ENCODE measurements at places on chromosomes 11 and 22.

DNA sequence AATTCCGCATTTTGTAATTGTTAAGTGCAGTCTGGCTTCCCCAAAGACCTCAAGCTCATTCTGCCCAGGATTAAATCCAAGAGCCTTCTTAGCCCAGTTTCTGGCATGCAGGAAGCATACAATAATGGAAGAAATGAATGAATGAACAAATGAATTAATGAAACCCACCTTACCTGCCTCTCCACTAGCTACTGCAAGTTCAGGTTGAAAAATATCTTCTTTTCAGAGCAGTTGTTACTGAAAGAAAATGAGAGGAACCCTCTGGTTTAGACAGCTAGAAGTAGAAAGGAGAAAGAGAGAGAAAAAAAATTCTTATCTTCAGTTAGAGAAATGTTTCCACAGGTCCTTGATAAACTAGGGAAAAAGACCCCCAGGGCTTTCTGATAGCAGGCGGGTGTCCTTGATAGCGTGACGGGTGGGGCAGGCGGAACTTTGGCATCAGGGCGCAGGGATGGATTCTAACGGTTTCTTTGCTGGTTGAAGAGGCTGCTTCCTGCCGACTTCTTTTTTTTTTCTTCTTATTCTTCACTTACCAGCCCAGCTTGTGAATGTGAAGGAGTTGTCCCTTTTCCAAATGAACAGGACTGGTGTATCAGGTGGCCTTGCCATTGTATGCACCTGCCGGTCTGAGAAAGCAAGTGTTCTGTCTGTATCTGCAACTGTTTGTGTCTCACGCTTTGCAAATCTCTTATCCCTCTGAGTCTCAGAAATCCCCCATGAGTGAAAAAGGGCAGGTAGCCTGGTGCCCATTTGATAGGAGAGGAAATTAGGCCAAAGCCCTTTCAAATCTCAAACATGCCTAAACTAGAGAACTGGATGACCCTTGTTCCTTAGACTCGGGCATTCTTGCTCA, 10.0 kb downstream of the LMO2 start:
- DNase-seq: no peak

DNA sequence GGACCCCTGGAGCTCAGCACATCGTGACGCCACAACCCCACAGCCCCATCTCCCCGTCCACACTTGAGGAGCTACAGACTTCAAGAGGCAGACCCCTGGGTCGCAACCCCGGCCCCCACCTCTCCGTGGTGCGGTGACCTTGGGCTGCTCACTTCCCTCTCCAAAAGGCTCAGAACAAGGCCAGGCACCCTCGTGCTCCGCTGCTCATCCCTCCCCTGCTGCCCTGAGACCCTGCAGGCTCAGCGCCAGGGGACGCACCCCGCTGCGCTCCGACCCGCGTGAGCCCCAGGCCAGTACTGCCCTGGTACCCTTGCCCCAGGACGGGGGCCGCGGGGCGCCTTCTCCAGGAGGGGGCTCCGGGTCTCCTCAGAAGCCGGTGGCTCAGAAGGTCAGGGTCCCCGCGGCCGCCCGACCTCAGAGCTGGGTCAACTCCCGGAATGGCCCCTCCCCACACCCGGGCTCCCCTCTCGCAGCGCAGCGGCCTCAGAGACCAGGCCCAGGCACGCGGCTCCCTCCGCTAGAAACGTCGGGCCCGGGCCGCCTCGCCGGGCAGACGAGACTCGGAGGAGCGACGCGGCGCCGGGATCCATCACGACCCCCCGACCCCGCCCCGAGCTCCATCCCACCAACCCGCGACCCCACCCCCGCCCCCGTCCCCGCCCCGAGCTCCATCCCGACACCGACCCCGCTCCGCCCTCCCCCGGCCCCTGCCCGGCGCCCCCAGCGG, 563 bp downstream of the GATD1 start:
- DNase-seq: no peak

DNA sequence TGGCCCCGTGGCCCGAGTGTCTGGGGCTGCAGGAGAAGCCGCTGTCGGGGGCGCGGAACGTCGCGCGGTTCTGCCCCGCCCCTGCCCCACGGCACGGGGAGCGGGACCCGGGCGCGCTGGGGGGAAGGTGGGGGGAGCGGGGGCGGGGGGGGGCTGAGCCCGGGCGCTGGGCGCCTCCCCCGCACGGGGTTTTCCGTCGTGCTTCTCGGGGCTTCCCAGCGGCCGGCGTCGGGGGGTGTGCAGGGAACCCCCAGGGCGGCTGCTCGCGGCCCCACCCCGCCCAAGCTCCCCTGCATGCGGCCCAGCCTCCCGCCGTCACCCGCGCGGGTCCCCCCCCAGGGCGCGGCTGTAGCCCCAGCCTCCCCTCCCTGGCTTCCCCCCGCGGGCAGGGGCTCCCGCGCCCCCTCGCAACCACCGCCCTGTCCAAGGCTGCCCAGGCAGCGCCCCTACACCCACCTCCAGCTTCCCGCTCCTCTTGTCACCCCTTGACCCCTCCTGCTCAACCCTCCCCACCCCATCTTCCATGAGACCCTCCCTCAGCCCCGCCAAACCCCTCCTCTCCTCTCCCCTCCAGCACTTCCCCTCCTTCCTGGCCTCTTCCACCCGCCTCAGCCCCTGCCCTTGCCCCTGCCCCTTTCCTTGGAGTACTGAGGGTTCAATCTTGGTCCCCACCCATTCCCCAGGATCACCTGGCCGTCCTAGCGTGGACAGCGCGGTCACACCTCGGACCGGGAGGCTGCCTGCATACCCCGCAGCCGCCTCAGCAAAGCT, 1.7 kb downstream of the IL17REL start:
- DNase-seq: no peak

DNA sequence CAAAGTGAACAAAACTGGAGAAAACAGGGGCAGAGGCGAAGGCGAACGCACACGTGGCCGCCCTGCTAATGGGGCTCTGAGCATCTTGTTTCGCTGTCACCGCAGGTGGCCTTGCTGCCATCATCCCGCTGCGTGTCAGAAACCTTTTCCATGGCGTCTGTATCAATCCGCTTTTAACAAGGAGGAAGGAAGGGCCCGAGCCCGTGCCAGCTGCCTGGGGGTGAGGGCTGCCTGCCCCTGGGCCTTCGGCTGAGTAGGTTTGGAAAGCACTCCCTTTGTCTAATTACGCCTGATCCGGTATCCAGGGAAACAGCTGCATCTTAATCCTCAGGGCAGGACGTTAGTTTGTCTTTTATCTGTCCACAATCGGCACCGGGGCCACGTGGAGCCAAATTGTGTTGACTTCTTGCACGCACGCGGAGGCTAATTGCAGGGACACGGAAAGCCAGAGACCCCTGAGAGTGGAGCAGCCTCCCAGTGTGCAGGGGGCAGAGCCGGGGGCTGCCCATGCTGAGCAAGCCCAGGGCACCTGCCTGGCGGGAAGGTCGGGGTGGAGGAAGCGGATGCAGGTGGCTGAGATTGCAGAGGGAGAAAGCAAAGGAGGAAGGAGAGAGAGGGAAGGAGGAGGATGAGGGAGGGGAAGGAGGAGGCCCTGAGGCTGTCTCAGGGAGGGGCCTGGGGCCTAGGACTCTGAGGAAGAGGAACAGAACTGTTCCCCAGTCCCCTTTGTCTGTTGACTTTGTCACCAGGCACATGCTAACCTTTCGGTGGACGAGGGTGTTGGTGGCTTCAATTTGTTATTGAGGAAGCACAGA, 19.2 kb upstream of the TH start:
- DNase-seq: no peak

DNA sequence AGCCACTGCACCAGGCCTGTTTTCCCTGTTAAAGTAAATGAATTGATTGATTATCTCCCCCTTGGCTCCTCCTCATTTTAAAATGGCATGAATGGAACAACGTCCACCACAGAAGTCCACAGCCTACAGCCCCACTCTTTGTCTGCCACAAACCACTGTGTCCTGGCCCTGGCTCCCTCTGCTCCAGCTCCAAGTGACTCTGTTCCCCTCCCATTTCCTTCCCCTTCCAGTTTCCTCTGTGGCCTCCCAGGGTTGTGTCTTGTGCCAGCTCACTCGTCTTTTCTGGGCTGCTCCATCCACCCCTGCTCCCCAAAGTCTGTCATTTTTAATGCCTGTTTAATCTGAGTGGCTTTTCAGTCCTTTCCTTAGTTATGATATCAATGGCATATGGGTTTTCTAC, 52.4 kb upstream of the CD5 start:
- DNase-seq: no peak

DNA sequence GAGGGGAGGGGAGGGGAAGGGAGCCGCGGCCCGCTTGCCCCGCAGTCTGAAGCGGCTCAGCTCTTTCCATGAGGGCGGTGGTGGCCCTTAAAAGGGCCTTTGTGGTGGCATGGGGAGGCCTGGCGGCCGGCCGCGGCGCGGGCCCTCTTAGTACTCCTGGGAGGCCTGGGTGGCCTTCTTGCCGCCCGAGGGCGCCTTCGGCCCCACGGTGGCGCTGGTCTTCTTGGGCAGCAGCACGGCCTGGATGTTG, 6.9 kb downstream of the DPAGT1 start:
- DNase-seq: no peak

DNA sequence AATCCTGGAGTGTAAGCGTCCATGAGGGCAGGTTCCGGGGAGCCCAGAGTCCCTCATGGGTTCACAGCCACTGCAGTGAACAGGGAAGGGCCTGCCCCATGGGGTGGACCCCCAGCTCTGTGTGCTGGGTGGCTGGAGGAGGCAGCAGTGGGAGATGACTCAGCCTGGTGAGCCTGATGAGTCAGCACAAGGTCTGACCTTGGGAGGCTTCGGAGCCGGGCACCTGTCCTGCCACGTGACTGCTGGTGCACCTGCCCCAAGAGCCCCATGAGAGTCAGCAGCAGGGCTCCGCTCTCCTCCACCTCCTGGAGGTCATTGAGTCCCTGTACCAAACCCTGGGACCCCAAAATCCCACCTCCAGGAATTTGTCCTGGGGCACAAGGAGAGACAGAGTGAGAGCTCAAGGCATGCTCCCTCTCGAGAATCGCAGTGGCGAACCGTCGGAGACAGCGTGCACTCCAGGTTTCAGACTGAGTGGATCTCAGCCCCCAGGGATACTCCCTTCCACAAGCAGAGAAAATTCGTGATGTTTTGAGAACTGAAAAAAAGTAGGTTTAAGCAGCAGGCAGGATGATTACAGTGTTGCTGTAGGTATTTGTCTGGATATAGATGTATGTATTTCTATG, 1221.7 kb downstream of the BRD1 start:
- DNase-seq: no peak

GRCh38 chr11:121904148-121904547, 211.9 kb downstream of the BLID start:
- no peak for DNase-seq

GRCh38 chr11:123406441-123407129, 23.5 kb upstream of the GRAMD1B start:
- DNase-seq: no peak

- DNase-seq: no peak
Observed at GRCh38 chr11:4059424-4059823, 35.2 kb upstream of the RRM1 start.

GRCh38 chr11:31804312-31805036, 6.6 kb downstream of the PAX6 start:
- DNase-seq: no peak

DNA sequence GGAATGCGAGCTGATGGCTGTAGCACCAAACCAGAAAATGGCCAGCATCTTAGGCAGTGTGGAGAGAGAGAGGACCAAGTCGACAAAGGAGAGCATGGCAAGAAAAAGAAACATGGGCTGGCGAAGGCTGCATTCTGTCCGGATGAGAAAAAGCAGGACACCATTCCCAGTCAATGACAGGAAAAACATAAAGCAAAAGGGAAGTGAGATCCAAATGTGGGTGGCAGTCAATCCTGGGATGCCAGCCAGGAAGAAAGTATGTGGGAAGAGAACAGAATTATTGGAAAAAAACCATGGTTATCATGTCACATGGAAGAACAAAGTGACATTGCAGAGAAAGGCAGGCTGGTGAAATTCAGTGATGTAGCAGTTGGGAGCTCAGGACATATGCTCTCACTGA, 36.9 kb upstream of the OR56A1 start:
- no peak for DNase-seq

DNA sequence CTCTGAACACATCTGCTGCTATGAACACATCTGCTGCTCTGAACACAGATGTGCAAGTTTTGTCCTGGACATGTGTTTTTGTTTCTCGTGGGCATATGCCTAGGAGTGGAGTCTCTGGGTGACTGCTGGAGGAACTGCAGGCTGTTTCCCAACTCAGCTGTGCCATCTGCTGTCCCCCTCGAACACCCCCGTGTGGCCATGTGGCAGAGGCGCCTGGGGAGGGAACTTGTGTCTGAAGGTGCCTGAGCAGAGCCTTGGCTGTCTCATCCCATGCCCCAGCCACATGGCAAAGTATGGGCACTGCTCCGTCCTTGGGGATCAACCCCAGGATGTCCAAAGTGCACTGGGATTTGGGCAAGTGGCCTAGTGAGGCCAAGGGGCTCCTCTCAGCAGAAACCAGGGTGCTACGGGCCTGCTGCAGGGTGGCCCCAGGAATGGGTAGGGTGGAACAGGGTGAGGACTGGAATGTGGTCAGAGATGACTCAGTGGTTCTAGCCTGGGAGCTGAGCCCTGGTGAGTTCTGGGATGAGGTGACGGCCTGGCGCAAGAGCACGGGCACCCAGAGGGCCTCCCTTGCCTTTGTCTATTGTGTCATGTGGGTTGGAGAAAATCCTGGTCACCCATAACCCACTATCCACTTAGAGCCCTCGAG, 14.7 kb downstream of the GATD1 start:
- DNase-seq: no peak

DNA sequence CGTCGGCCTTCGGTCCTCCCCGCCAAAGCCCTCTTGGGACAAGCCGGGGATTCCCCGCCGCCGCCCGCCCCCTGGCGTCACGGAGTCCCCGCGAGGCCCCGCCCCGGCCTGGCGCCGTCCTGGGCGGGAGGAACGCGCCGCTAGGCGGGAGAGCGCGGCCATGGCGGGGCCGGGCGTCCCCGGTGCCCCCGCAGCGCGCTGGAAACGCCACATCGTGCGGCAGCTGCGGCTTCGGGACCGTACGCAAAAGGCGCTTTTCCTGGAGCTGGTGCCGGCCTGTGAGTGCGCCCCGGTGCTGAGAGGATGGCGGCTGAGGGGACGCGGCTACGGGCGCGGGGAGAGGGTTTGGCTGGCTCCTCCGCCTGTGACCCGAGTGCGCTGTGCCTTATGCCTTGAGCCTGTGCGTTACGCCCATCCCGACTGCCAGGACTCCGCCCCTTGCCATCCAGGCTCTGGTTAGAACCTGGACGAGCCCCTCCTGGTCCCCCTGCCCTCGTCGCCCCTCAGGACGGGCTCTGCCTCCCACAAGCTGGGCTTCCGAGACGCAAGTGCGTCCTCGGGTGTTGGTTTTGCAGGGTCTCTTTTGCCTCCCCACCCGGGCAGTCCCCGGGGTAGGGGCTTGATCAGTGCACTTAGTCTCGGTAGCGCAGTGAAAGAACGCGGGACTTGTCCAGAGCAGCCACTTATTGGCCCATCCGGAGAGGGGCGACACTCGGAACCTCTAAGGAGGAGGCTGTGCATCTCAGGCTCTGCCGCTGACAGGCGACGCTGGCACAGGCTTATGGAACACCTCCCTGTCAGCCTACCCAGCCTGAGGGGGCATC, at the start of gene ATG16L2:
Gene ATG16L2, plus strand, starts transcription at position 126 of the 824 bp plus-strand sequence. Its CDS starts 35 bp downstream, at position 161.
- no peak for DNase-seq

- no peak for DNase-seq
Observed at GRCh38 chr11:2094354-2095197, 44.6 kb downstream of the IGF2 start.

DNA sequence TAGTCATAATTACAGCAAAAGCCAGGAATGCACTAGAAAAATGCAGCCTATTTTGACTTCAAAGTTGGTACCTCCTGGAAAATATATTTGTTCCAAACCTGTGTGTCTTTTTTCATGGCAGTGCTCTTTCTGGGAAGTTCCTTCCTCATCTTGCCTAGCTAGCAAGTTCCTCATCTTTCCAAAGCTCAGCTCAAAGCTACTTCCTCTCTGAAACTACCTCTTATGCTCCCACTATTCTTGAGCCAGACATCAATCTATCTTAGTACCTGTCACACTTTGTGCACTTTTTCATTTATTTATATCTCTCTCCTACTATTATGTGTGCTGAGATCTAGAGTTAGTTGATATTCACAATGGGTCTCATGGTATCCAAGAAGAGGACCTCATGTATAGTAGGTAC, 191.6 kb upstream of the CCDC90B start:
- DNase-seq: no peak

Data from BJ (cell line).